ENCODE measurements at places on chromosomes 12 and 14. TPM values are rescaled to one million over a fixed set of nuclear protein-coding genes. Genes with fewer than 3 reads are reported as not detected.
A peak's percentile ranks its signal among the peaks of the same experiment; 100 is the strongest.

ASCL1 gene
- total RNA-seq: not detected

DNM1L gene
- total RNA-seq: 67.6 TPM

CYP46A1 gene
- total RNA-seq: 0.16 TPM

CLEC1B gene
- total RNA-seq: not detected

SPX gene
- 1.3 TPM for total RNA-seq

COPS7A gene
- 36.5 TPM for total RNA-seq

DNA sequence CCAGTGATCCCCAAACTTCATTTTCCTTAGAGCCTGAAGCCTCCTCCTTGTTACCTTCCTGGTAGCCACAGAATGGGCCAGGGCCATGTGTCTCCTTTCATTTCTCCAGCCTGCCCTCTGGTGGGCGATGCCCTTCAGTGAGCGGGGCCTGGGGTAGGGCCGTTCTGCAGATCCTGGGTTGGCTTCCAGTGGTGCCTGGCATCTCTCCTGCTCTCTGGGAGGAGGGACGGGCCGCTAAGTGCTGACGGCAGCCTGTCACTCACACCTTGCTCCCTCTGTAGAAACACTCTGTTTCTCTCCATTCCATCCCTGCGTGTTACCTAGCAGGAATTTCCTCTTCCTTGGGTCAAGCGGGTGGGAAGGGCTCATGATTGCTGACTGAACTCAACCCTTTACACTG, 232.1 kb downstream of the CACNA1C start:
- no peaks in the 10 kb centered on the region for H3K36me3 ChIP-seq
- ATAC-seq: peak; percentile 35
- H3K27ac ChIP-seq: no peak overlapping the region
- peaks cover 34% of the 10 kb centered on the region for H3K27me3 ChIP-seq
- H3K4me3 ChIP-seq: no peak overlapping the region

DNA sequence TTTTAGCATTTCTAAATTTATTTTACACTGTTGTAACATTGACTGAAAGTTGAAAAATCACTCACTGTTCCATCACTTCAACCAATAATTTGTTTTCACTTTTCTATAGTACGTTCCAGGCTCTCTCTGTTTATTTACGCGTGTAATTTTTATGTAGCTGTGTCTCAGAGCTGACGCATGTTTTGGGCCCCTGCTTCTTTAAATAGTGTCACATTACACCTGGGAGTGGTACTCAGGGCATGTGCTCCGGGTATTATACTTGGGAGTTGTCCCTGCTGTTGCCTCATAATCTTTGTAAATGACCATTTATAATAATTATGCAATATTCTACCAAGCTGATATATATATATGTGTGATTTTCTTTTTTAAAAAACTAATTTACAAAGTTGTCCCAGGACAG, 132.8 kb upstream of the CPM start:
- H3K27ac ChIP-seq: no peak overlapping the region
- ATAC-seq: no peak
- H3K36me3 ChIP-seq: no peaks in the 10 kb centered on the region
- peaks cover 5% of the 10 kb centered on the region for H3K4me1 ChIP-seq
- H3K27me3 ChIP-seq: no peaks in the 10 kb centered on the region

GRCh38 chr14:29649170-29649569, 278.5 kb downstream of the PRKD1 start:
- no peak for ATAC-seq
- no peaks in the 10 kb centered on the region for H3K27me3 ChIP-seq
- no peaks in the 10 kb centered on the region for H3K36me3 ChIP-seq
- H3K4me1 ChIP-seq: no peaks in the 10 kb centered on the region
- H3K27ac ChIP-seq: no peak overlapping the region
- H3K4me3 ChIP-seq: no peak overlapping the region

DNA sequence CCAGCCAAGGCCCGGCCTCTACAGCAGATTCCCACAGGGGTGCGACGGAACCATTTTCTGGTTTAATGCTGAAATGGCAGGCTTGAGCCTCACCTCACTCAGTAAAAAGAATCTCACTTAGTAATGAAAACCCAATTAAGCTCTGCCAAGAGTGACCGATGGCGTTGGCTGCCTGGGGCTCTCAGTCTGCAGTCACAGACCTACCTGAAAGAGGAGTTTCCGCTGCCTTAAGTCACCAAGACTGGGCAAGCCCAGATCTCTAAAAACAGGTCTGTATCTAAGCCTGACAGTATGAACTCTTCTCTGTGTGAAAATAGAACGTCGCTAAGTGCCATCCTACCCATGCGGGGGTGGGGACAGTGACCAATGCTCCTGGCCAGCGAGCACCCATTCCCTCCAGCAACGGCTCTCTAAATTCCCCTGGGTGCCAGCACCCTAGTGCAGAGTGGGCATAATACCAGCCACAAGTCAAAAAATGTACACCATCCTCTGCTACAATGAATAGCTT, 107.3 kb downstream of the FOXN3 start:
- no peaks in the 10 kb centered on the region for H3K27me3 ChIP-seq
- H3K36me3 ChIP-seq: peaks cover 8% of the 10 kb centered on the region
- peaks cover 8% of the 10 kb centered on the region for H3K4me1 ChIP-seq
- H3K27ac ChIP-seq: peak overlapping the region; percentile 8
- H3K4me3 ChIP-seq: no peak overlapping the region

DNA sequence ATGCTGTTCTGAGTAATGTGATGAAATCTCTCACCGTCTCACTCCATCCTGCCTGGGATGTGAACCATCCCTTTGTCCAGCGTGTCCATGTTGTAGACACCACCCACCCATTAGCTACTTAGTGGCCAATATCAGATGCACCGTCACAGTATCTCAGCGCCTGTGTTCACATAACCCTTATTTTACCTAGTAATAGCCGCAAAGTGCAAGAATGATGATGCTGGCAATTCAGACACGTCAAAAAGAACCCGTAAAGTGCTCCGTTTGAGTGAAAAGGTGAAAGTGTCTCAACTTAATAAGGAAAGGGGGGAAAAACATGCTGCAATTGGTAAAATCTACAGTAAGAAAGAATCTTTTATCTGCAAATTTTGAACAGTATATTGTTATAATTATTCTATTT, 3.0 kb downstream of the RNASE10 start:
- H3K4me1 ChIP-seq: no peaks in the 10 kb centered on the region
- no peaks in the 10 kb centered on the region for H3K27me3 ChIP-seq
- H3K4me3 ChIP-seq: no peak overlapping the region
- ATAC-seq: no peak
- H3K27ac ChIP-seq: no peak overlapping the region

DNA sequence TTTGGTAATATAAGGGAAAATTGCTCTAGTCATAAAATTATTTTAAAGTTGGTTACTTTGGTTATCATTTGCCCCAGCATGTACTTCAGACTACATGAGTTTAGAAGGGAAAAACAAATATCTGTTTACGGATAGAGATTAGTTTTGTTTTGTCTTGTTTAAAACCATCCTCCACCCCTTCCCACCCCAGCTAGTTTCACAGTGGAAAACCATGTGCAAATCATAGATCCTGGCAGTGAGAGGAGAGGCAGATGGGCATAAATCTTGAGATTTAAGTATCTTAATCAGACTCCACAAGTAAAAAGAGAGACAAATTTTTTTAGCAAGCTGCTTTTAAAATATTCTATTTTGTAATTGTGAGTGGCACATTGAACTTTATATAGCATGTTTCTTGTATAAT, 424.7 kb downstream of the TMEM117 start:
- no peaks in the 10 kb centered on the region for H3K4me1 ChIP-seq
- H3K36me3 ChIP-seq: no peaks in the 10 kb centered on the region
- H3K4me3 ChIP-seq: no peak overlapping the region
- H3K27ac ChIP-seq: no peak overlapping the region
- no peaks in the 10 kb centered on the region for H3K27me3 ChIP-seq

- H3K27ac ChIP-seq: no peak overlapping the region
- H3K27me3 ChIP-seq: no peaks in the 10 kb centered on the region
- H3K36me3 ChIP-seq: no peaks in the 10 kb centered on the region
- H3K4me1 ChIP-seq: peaks cover 6% of the 10 kb centered on the region
- H3K4me3 ChIP-seq: no peak overlapping the region
Measured at GRCh38 chr14:68199554-68200151, 380.1 kb downstream of the RAD51B start.

GRCh38 chr12:112160611-112161010, 35.3 kb downstream of the TRAFD1 start:
- H3K27me3 ChIP-seq: no peaks in the 10 kb centered on the region
- H3K36me3 ChIP-seq: peaks cover 76% of the 10 kb centered on the region
- no peak overlapping the region for H3K4me3 ChIP-seq
- peak overlapping the region; percentile 44 for H3K27ac ChIP-seq

DNA sequence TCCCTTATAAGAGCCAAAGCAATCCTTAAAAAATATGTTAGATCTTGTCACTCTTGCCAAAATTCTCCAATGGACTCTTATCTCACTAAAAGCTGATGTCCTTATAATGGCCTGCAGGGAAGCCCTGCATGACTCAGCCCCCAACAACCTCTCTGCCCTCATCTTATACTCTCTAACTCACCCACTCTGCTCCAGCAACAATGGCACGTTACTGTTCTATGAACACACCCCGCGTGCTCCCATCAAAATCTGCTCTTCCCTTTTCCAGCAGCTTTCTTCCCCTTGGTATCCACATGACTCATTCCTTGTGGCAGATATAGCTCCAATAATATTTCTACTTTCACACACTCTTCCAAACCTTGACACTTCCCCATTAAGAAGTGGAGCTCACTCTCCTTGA, 108.1 kb downstream of the DENND5B start:
- no peaks in the 10 kb centered on the region for H3K36me3 ChIP-seq
- no peaks in the 10 kb centered on the region for H3K27me3 ChIP-seq
- H3K27ac ChIP-seq: no peak overlapping the region
- H3K4me1 ChIP-seq: no peaks in the 10 kb centered on the region
- ATAC-seq: no peak
- no peak overlapping the region for H3K4me3 ChIP-seq

- H3K4me3 ChIP-seq: no peak overlapping the region
- H3K27me3 ChIP-seq: no peaks in the 10 kb centered on the region
- ATAC-seq: no peak
- H3K4me1 ChIP-seq: peaks cover 10% of the 10 kb centered on the region
- H3K27ac ChIP-seq: no peak overlapping the region
- H3K36me3 ChIP-seq: no peaks in the 10 kb centered on the region
Measured at GRCh38 chr12:89366676-89367364, 14.5 kb upstream of the DUSP6 start.

- H3K4me1 ChIP-seq: no peaks in the 10 kb centered on the region
- no peaks in the 10 kb centered on the region for H3K27me3 ChIP-seq
- no peak for ATAC-seq
- H3K36me3 ChIP-seq: no peaks in the 10 kb centered on the region
- no peak overlapping the region for H3K4me3 ChIP-seq
- H3K27ac ChIP-seq: no peak overlapping the region
Measured at GRCh38 chr14:68616221-68616902, 176.5 kb downstream of the ZFP36L1 start.

- H3K4me3 ChIP-seq: no peak overlapping the region
- no peak overlapping the region for H3K27ac ChIP-seq
- no peaks in the 10 kb centered on the region for H3K27me3 ChIP-seq
- no peak for ATAC-seq
- peaks cover 16% of the 10 kb centered on the region for H3K4me1 ChIP-seq
Measured at GRCh38 chr12:124562796-124563181, 4.6 kb downstream of the NCOR2 start.

DNA sequence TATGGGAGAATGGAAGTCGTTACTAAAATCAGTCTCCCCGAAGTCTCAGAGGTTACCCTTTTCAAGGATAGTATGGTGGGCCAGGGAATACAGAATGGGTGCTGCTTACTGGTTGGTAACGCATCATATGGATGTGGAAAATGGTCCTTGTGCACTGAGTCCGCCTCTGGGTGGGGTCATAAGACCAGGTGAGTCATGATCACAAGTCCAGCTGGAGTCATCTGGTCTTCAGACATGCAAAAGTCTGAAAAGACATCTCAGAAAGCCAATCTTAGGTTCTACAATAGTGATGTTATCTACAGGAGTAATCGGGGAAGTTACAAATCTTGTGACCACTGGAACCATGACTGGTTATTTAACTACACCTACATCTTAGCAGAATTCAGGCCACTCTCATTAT, 71.9 kb upstream of the TCL1B start:
- no peak overlapping the region for H3K27ac ChIP-seq
- no peaks in the 10 kb centered on the region for H3K4me1 ChIP-seq
- no peak for ATAC-seq
- no peak overlapping the region for H3K4me3 ChIP-seq
- no peaks in the 10 kb centered on the region for H3K36me3 ChIP-seq
- H3K27me3 ChIP-seq: peaks cover 46% of the 10 kb centered on the region

DNA sequence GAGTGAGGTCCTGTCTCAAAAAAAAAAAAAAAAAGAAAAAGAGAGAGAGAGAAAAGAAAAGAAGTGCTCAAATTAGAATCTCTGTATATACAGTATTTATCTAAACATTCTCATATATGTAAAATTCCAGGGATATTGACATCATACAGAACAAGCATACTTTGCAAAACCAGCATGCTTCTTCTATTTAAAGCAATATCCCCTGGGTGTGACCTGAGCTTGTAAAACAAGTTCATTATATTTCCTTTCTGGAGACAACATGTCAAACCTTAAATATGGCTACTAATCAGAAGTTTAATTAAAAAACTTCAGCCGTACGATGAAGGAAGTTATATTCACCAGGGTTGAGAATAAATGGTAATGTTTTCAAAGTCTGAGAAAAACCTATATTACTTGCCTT, 175.8 kb upstream of the HMGA2 start:
- H3K27me3 ChIP-seq: peaks cover 4% of the 10 kb centered on the region
- no peaks in the 10 kb centered on the region for H3K36me3 ChIP-seq
- H3K4me3 ChIP-seq: no peak overlapping the region
- H3K4me1 ChIP-seq: no peaks in the 10 kb centered on the region
- no peak for ATAC-seq
- H3K27ac ChIP-seq: no peak overlapping the region

DNA sequence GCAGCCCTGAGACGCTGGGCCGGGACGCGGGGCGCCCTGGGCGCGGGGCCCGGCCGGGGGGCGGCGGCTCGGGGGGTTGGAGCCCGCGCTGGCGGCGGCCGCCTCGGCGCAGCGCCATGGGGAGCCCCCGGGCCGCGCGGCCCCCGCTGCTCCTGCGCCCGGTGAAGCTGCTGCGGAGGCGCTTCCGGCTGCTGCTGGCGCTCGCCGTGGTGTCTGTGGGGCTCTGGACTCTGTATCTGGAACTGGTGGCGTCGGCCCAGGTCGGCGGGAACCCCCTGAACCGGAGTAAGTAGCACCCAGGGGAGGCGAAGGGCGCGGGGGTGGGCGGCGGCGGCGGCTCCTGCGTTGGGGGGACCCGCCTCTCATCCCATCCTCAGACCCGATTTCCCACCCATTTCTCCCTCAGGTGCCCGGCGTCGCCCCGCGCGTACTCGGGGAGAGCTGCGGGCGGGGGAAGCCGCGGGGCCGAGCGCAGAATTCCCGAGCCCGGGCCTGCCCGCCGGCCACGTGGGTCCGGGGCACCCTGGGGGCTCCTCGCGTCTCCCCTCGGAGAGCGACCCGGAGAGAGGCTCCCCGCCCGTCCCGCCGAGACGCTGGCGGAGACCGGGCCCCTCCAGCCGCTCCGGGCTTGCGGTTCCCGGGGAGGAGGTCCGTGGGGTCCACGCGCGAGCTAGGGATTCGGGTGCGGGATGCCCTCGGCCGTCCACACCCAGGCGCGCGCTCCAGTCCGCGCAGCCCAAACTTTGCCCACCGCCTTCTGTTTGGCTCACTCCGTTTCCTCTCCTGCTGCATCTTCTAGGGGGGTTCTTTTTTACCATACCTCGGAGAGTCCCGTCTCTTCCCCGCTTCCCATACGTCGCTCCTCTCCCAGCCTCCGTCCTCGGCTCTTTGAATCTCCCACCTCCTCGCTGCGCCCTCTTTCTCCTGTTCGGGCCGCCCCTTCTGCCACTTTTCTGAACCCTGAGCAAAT, 807 bp downstream of the B4GALNT3 start:
- ATAC-seq: peak; percentile 65
- H3K4me1 ChIP-seq: peaks cover 14% of the 10 kb centered on the region
- H3K27ac ChIP-seq: peak overlapping the region; percentile 63
- H3K4me3 ChIP-seq: peak overlapping the region; percentile 84

Measured in activated T-helper 17 cell treated with anti-CD3 and anti-CD28 coated beads, Interleukin-2, amount 50 U/mL, for 72 hours (primary cell).